ENCODE measurements at places on chromosomes 13 and 19.

DNA sequence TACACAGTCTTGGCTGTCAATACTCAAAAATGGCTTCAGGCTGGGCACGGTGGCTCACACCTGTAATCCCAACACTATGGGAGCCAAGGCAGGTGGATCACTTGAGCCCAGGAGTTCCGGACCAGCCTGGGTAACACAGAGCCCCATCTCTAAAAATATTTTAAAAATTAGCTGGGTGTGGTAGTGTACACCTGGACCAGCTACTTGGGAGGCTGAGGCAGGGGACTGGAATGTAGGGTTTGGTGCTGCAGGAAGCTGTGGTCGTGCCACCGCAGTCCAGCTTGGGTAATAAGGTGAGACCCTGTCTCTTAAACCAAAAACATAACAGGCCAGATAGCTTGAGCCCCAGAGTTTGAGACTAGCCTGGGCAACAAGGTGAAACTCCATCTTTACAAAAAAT is 6.7 kb upstream of the CHERP start:
- no peak for DNase-seq

- DNase-seq, result no peak
These were observed 1011.6 kb downstream of the PCDH9 start for GRCh38 chr13:66218583-66218982.

DNA sequence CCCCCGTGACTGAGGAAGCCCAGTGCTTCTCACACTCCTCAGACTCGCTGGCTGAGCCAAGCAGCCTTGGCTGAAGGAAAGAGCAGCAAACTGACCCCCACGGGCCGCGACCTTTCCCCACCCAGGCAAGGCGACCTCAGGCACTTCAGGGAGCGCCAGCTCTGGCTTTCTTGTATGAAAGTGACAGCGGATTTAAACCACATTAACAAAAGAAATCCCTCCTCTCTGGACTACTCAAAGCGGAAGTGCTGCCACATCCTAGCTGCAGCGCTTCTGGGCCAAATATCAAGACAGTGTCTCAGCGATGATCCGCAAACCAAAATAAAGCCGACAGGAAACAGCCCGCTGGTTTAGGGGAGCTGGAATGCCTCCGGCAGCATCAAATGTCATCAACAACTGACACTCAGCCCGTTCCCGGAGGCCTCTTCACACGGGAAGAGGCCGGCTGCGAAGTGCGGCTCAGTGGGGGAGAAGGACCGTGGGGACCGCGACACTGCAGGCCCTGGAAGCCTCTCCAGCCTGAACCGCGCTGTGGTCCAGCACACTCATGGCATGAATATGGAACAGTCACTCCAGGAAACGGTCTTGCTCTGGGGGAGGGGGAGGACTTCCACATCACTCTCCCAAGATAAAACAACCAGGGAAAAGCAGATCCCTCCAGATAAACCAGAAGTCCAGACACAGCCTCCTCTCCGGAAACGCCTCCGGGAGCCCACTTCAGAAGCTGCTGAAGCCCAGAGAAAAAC is 1.4 kb downstream of the RASA3 start:
- peak; percentile 89 for DNase-seq

DNA sequence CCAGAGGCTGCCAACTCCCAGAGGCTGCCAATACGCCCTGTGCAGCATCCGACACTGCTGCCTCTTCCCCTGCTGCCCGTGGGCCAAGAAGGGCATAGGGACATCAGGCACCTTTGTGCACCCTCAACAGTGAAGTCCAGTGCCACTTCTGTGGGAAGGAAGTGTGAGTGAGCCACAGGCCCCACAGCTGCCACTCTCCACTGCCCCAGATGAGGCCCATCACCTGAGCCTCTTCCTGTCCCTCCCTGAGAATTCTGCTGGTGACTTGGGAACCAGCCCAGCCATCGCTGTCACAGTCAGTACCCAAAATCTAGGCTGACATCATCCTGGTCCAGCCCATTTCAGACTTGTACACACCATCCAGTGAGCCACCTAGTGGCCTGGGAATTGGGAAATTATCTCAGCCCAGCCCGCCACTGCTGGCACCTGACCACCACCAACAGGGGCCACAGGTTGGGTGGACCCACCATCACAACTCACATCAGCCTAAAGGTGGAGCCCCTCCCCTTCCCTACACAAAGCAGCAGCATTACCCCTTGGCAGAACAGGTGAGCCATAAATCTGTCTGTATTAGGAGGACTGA is 733.9 kb upstream of the KLHL1 start:
- no peak for DNase-seq

- DNase-seq, result no peak
These were observed 26.8 kb downstream of the PIAS4 start for GRCh38 chr19:4034048-4035017.

GRCh38 chr13:93304868-93305613 is 78.4 kb downstream of the GPC6 start:
- no peak for DNase-seq

DNA sequence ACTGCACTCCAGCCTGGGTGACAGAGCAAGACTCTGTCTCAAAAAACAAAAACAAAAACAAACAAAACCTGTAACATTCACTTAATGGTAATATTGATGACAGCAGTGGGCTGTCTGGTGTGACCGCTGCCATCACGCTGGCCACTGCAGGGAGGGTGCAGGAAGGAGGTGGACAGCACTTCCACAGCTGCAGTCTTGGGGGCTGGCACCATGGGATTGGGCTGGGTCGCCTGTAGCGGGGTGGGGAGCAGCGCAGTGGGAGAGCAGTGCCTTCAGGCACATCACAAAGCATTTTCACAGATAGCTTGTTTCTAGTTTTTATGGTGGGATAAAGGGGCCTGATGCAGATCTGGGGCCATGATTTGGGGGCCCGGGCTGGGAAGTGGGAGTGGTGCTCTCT is 5.3 kb downstream of the IGFL4 start:
- no peak for DNase-seq

GRCh38 chr19:7676376-7676775 is 514 bp upstream of the MCEMP1 start:
- peak; percentile 42 for DNase-seq

GRCh38 chr13:73833325-73834070 is 300.7 kb downstream of the KLF12 start:
- DNase-seq, result no peak
